ENCODE measurements at places on chromosomes 4 and X. TPM values are rescaled to one million over a fixed set of nuclear protein-coding genes. Genes with fewer than 3 reads are reported as not detected.

SETD7 gene
- total RNA-seq: 20.3 TPM

TMSB15B gene
- 22.4 TPM for total RNA-seq

GAGE12F gene
- not detected for total RNA-seq

CFP gene
- 1.4 TPM for total RNA-seq

SYNPO2 gene
- 8.1 TPM for total RNA-seq

EIF2S3 gene
- total RNA-seq: 160 TPM

MAGEB16 gene
- total RNA-seq: not detected

BEX5 gene
- 57.9 TPM for total RNA-seq

F9 gene
- total RNA-seq: not detected

LRAT gene
- 3.0 TPM for total RNA-seq

CLCN5 gene
- 9.9 TPM for total RNA-seq

WDR1 gene
- total RNA-seq: 101 TPM

CENPVL1 gene
- total RNA-seq: 6.7 TPM

POU3F4 gene
- 20.8 TPM for total RNA-seq

LRCH2 gene
- total RNA-seq: 40.6 TPM

PABPC5 gene
- total RNA-seq: 16.6 TPM

SLC25A53 gene
- 12.5 TPM for total RNA-seq

CTAG1B gene
- total RNA-seq: not detected

NSDHL gene
- 36.2 TPM for total RNA-seq

PRRG1 gene
- total RNA-seq: 15.2 TPM

OTC gene
- 0.23 TPM for total RNA-seq

DGAT2L6 gene
- total RNA-seq: not detected

AWAT2 gene
- not detected for total RNA-seq

MAGEB6 gene
- total RNA-seq: not detected

CD38 gene
- total RNA-seq: 8.1 TPM

CENPVL2 gene
- 6.7 TPM for total RNA-seq

SLC2A9 gene
- total RNA-seq: 5.3 TPM

TBX22 gene
- total RNA-seq: 0.23 TPM

CORIN gene
- total RNA-seq: 2.5 TPM

IL21 gene
- not detected for total RNA-seq

OPHN1 gene
- 42.9 TPM for total RNA-seq

LONRF3 gene
- total RNA-seq: 3.7 TPM

MTNR1A gene
- 2.8 TPM for total RNA-seq

PDCL2 gene
- not detected for total RNA-seq

SPP1 gene
- total RNA-seq: 401 TPM

MUC7 gene
- not detected for total RNA-seq

GRPR gene
- total RNA-seq: 1.4 TPM

SLC10A4 gene
- 10.1 TPM for total RNA-seq

MBNL3 gene
- 5.8 TPM for total RNA-seq

HSD17B10 gene
- 35.3 TPM for total RNA-seq

IL13RA2 gene
- total RNA-seq: 13.6 TPM

SPANXA1 gene
- not detected for total RNA-seq

CXCL11 gene
- total RNA-seq: not detected

PITX2 gene
- 11.8 TPM for total RNA-seq

NDP gene
- 12.9 TPM for total RNA-seq

IBSP gene
- not detected for total RNA-seq

PIR gene
- 6.2 TPM for total RNA-seq

TCEANC gene
- total RNA-seq: 10.6 TPM

Data from diencephalon (tissue), 1 donor.